ENCODE measurements at places on chromosomes 7 and 10.

GRCh38 chr7:2670720-2671391 is 17.1 kb upstream of the AMZ1 start:
- DNase-seq, result no peak

GRCh38 chr7:28865601-28866144 is 92.5 kb downstream of the TRIL start:
- DNase-seq, result no peak

GRCh38 chr10:116143673-116144222 is 129.3 kb downstream of the GFRA1 start:
- DNase-seq, result no peak

- DNase-seq, result no peak
Measured at GRCh38 chr7:124497176-124497575, 268.4 kb downstream of the GPR37 start.

- no peak for DNase-seq
Measured at GRCh38 chr7:115435178-115435577, 513.3 kb downstream of the MDFIC start.

DNA sequence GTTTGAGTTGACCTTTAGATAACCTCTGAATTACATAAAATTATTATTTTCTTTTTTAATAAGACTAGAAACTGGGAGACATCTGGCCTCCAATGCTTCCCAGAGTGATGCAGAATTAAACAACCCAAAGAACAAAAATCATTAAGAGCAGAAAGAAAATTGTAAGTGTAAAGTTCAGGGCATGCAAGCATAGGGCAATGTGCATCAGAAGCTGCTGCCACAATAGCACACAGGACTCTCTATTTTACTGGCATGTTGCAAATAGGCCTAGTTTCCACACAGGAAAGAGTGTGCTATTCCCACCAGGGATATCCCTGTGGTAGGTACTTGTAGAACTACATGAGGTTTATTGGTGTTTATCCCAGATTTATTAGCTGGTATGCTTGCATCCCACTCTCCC is 20.5 kb upstream of the STEAP2 start:
- DNase-seq, result no peak

DNA sequence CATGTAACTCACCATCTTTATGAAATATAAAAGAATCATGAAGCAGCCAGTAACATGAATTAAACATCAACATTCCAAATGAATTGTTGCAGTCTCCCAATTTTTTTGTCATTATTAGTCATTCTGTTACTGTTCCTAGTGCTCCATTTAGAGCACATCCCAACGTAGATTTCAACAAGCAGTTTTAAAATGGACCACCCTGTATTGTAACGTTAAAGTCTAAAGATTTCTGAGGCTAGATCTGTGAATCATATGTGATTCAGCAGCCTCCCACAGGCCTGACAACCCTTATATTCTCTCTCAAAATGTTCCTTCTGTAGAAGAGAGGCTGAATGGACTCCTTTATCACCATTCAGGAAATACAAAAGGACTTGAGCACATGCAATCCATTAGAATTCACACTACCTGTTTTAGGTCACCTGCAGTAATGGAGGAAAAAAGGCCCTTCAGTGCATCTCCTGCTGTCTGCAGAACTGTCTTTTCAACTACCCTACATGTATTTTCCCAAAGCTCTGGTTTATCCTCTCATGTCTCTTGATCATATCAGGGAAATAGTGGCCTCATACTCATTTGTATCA is 81.4 kb downstream of the CACNA2D1 start:
- DNase-seq, result no peak

DNA sequence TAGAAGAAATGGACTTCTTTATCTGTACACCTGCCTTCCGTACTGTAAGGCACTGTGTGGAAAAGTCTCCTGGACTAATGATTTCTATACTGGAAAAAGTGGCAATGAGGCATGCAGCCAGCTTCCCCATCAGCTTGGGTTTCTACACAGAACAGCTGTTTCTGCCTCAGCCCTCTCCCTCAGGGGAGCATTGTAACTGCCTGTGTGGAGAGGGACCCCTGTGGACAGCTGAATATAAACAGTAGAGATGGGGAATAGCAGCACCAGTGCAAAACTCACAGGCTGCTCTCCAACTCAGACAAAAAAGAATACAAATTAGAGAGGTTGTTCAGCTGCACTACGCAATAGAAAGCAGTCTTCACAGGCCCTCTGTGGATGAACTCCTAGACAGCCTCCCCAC is 451.3 kb upstream of the MBL2 start:
- DNase-seq, result no peak

DNA sequence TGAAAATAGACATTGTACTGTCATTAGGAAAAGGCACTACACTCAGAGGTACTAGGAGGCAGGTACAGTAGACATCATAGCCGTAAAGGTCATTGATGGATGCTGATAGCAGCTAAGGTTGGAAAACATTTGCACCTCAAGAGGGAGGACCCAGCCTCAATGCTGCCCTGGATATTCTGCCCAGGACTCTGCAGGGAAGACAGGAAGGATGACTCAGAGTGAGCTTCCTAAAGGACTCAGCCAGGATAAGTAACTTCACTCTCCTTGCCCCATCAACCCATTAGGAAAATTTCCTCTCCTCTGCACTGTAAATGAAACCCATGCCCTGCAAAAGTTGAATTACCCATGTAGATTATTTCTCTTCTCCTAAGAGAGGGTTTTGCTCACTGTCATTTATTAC is 617.9 kb upstream of the MKI67 start:
- no peak for DNase-seq

DNA sequence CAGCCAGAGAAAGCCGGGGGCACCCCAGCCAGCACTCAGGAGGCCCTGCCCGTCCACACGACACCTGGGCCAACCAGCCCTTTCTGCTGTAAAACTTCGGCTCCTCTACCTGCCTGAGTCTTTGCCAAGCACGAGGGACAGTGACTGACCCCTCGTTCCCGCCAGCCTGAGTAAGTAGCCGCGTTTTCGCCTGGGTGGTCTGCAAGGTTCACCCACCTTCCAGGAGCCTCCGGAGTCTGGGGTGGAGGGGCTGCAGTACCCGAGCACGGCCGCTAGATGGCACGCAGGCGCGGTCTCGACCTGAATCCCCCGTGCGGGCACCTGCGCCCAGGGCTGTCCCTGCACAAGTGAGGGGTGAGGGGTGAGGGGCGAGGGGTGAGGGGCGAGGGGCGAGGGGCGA is 192.7 kb downstream of the PTPRN2 start:
- no peak for DNase-seq

GRCh38 chr10:135132-135600 is at the start of gene ZMYND11:
ZMYND11 (plus strand) TSS chr10:135455; CDS start chr10:180013, 44,558 bp downstream.
- DNase-seq, result no peak

GRCh38 chr7:159033956-159034355 is 110.7 kb downstream of the VIPR2 start:
- no peak for DNase-seq

DNA sequence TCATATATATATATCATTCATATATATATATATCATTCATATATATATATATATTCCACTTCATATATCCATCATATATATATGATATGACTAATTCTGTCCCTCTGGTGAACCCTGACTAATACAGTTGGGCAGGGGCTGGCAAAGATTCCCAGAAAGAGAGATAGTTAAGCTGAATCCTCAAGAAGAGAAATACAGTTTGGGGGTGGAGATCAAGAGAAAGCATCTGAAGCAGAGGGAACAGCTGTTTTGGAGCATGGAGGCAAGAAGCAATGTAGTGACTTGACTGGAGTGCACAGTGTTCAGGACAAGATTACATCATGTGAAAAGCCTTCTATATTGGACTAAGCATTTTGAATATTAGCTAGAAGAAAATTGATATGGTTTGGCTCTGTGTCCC is 540.7 kb downstream of the MAGI2 start:
- DNase-seq, result no peak

DNA sequence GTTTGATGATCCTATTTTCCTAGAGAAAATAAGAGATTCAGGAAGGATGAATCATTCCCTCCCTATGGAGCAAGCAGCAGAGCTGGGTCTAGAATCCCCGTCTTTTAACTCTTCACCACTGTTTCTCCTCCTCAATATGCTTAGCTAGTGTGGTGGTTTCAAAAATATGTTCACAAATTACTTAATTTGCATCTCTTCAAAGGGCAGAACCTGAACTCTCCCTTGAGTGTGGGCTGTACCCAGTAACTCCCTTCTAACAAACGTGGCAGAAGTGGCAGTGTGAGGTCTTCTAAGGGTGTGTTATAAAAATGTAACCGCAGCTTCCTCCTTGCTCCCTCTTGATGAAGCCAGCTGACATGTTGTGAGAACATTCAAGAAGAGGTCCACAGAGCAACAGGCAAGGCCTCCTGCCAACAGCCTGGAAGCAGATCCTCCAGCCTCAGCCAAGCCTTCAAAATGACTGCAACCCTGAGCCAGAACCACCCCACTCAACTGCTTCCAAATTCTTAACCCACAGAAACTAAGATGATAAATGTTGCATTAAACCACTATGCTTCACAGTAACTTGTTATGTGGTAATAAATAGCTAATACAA is 36.6 kb downstream of the SRPK2 start:
- no peak for DNase-seq

DNA sequence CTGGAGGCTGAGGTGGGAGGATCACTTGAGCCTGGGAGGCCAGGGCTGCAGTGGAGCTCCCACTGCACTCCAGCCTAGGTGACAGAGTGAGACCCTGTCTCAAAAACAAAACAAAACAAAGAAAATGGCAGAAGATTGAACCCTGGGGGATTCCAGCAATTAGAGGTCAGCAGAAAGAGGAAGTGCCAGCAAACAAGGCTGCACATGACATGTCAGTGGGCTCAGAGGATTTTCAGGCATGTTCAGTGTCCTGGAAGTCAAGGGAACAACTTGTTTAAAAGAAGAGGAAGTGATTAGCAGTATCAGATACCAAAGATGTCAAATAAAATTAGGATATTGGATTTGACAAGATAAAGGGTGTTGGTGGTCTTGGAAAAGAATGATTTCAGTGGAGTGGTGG is 32.3 kb downstream of the RAB18 start:
- no peak for DNase-seq

- no peak for DNase-seq
Measured at GRCh38 chr10:75410132-75411005, 8.8 kb upstream of the ZNF503 start.

DNA sequence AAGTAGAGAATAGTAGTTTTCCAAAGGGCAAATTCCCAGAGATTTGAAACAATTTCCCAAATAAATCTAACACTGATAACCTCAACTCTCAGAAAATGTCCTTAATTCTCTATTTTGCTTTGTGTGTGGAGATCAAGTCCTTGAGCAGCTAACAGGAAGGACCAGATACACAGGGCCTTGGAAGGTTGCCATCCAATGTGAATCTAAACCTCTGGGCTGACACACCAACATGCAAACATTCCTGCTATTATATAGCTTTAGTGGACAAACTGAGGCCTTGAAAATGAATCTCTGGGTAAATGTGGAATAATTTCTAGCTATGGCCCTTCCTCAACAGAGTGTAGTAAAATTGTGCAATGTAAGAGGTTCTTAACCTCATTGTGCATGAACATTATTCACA is 44.1 kb upstream of the PARD3 start:
- no peak for DNase-seq

GRCh38 chr10:59745163-59745650 is 8.0 kb downstream of the MRLN start:
- DNase-seq, result no peak

DNA sequence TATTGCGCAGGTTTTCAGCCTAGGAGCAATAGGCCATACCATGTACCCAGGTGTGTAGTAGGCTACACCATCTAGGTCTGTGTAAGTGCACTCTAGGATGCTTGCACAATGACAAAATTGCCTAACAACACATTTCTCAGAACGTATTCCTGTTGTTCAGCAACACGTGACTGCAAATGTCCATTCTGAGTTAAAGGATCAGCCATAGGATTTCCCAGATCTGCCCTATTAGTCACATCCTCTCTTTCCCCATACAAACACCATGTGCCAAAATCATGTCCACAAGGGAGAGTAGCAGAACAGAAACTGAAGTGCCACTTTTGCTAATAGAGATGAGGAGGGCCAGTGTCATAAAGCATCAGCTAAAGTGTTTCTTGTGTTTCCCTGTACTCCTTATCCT is 42.6 kb upstream of the AMPH start:
- DNase-seq, result no peak

GRCh38 chr10:93437086-93437945 is 44.8 kb downstream of the MYOF start:
- DNase-seq, result no peak

DNA sequence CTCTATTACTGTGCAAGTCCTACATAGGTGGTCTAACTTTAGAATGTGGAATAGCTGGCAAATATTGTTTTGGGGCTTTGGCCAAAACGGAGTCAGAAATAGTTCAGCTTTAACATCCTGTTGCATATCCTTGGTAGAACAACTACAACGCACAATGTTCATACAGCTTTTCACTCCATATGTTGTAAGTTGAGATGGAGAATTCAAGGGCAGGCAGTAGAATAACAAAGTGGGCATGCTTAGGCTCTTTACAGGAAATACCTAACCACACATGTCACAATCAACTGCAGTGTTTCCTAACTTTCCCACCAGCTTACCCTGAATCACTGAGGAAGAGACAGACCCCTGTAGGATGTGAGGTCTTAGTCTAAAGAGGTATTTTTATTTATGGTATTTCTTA is 122.3 kb downstream of the PPP1R3A start:
- DNase-seq, result no peak

DNA sequence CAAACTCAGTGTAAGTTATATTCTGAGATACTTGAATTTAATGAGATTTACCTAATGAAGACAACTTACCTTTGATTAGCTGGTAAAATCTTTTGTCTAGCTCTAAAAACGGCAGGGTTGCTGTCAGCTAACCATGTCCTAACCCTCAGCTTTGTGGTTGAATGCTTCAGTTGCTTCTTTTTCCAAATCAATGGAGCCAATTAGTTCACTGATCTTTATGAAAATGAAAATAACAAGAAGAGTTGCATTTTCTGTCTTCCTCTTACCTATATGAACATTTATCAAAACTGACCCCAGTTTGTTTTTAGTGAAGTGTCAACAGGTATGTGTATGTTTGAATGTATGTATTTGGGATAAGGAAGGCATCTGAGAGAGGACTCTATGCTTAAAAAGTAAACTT is 253.1 kb upstream of the MTPN start:
- DNase-seq, result no peak

DNA sequence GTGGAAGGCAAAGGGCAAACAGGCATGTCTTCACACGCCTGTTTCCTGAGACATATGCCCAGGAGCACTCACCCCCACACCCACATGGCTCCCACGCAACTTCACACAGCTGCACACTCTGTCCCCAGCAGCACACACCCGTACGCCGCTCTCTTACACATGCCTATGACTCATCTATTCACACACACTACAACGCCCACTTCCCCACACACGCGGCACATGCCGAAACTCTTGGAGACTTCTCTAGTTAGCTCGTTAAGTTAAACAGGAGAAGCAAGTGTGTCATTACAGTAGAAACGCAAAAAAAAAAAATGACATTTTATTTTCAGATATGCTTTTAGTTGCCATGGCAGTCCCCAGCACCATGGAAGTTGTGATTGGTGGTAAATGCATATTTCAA is 6.7 kb downstream of the CALN1 start:
- DNase-seq, result no peak

DNA sequence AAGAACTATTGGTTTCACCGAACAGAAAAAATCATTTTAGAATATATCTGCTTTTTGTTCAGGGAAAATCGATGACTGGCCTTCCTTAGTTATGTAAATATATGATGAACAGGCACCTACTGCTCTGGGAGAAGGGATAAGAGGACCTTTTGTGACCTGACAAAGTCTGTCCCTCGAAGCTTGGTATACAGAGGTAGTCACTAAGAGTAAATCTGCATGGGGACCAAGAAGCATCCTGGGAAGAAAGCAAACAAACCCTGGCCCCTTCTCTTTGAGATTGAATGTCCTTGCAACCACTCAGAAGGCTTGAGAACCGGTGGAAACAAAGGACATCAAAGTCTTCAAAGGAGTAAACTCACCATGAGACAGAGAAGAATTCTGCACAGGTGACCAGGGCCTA is 52.3 kb downstream of the SKIDA1 start:
- DNase-seq, result no peak

- DNase-seq, result no peak
Measured at GRCh38 chr7:27782849-27783248, 42.9 kb downstream of the TAX1BP1 start.

All from cortex of kidney (tissue), 1 donor.